ENCODE measurements at places on chromosomes 13 and 19. TPM values are rescaled to one million over a fixed set of nuclear protein-coding genes. Genes with fewer than 3 reads are reported as not detected.

Gene GZMM
- total RNA-seq, result not detected

Gene ZNF823
- total RNA-seq, result 23.8 TPM

Gene BRSK1
- 111 TPM for total RNA-seq

Gene CYP2F1
- not detected for total RNA-seq

Gene ZNF497
- total RNA-seq, result 6.2 TPM

Gene CEACAM7
- not detected for total RNA-seq
